ENCODE measurements at places on chromosomes 3 and 15.

GRCh38 chr3:9780458-9780812, 10.7 kb upstream of the CAMK1 start:
- DNase-seq = no peak

DNA sequence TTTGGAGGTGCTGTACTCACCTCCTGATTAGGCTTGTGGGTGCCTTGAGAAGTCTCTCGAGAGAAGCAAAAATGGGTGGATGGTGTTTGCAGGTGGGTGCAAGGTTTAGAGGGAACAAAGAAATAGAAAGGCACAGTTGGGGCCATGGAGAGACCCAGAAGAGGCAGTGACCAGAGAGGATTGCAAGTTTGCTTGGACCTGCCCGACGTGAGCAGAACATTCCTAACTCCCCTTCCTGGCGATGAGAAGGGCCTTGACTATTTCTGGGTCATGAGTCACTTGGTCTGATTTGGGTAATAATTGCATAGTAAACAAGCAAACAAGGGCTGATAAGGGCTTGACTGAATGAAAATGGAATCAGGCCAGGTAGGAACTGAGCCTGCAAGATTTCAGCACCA, 7.0 kb upstream of the CTSH start:
- DNase-seq = no peak

DNA sequence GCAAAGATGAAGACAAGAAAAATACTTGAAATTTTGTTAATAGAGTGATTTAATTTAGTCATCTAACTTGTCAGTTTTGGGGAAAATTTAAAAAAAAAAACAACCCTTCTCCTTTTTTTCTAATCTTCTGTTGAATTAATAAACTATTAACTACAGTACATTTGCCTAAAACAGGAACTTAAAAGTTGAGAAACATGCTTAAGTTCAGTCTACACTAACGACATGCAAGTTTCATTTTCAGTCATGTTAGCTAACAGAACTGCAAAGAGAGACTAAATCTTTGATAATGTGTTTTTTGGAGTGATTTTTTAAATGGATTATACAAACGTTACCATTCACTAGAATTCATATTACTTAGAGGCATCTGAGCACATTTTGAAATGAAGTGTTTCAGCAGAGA, 71.9 kb upstream of the MBNL1 start:
- no peak for DNase-seq

- no peak for DNase-seq
Observed at GRCh38 chr3:105774444-105775180, 94.2 kb downstream of the CBLB start.

DNA sequence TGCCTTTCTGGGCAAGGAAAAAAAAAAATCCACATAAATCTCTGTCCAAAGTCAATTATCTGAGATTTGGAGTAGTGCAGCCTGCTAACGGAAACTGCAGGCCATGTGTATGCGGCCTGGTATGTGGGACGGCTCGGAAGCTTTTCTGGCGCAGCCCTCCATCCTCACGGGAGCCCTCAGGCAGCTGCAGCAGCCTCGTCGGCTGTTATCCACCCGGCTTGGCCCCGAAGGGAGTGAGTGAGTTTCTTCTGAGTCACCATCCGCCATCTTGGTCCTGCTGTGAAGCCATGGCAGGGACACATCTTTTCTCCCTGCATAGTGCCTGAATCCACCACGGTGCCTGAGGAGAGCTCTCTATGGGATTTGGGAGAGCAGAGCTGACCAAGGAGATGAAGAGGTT, 62.8 kb downstream of the POLR2M start:
- no peak for DNase-seq

All from stimulated activated CD4-positive, alpha-beta T cell treated with anti-CD3 and anti-CD28 coated beads, Interleukin-1b, Interleukin-23, amount 100 ng/mL, for 1 hour (primary cell).